ENCODE measurements at places on chromosomes 12 and 14.

DNA sequence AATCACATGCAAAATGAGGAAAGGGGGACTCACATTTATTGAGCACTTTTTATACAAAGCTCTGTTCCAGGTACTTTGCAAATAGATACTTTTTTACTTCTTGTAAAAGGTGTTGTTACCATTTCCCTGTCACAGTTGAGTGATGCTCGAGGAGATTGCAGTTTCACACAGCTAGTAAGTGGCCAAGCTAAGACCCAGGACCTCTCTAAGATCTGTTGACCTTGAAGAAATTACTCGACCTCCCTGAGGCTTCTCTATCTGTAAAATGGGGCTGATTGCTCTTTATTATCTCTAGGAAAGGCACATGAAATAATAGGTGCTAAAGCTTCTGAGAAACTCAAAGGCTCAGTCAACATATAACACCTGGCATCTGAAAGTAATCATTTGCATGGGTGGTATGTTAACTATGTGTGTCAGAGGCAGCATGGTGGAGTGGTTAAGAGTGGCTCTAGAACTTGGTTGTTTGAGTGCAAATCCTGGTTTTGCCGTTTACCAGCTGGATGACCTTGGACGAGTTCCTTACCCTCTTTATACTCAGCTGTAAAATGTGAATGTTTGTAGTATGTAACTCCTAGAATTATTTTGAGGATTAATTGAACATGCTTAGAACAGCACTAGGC lies 41.5 kb downstream of the IFT81 start:
- DNase-seq, result no peak

DNA sequence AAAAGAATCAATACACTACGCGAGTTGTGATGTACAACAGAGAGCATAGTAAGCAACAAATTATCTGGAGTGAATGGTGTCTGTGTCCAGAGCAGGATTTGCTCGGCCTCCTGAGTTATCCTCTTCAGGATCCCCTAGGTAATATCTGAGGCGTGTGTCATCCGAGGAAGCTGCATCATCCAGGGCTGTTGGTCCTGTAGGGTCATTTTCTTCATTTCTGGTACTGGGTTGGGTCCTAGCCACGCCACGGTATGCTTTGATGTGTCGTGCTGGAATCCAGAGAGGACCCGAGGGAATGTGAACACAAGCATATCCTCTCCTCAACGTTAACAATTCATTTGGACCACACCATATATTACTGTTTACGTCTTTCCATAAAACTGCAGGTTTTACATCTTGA lies 19.0 kb upstream of the CLEC4E start:
- DNase-seq, result no peak

DNA sequence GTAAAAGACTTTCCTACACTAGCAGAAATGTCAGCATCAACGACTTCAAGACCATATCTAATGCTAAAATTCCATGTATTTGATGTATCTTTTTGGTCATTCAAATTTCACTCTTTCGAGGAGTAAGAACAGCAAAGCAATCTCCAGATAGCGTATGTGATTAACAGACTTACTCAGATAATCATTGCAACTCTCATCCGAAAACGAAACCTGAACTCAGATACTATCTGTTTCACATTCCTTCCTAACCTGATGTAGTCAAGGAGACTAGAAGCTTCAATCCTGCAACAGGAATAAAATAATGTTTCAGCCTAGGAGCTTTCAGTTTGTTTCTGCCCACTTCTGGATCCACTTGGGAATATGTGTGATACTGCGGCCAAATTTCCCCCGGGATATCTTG lies 286.3 kb downstream of the NUAK1 start:
- no peak for DNase-seq

DNA sequence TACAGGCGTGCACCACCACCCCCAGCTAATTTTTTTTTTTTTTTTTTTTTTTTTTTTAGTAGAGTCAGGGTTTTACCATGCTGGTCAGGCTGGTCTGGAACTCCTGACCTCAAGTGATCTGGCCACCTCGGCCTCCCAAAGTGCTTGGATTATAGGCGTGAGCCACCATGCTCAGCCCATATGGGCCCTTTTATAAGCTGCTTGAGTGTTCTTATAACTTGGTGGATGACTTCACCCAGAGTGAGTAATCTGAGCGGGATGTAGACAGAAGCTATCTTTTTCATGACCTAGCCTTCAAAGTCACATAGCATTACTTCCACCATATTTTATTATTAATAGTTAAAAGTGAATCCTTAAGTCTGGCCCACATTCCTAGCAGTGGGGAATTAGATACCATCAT lies 16.4 kb downstream of the BBOF1 start:
- DNase-seq, result no peak

DNA sequence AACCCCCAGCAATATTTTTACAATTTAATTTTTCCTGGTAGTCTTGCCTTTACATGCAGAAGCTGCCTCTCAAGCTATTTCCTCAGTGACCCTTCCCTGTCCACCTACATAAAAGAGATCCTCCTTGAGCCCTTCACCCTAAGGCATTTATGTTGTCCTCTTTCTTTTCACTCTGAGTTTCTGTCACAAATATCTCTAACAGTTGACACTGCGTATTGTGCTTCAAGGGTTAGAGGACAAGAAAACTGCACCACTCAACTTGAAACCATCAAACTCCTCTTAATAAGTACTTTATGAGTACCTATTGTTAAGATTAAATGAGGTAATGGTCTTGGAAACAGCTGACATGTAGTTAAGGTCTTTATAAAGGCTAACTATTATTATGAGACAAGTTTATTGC lies 557.7 kb downstream of the TRHDE start:
- DNase-seq, result no peak

- DNase-seq, result no peak
Measured at GRCh38 chr12:44930972-44931600, 55.0 kb upstream of the NELL2 start.
